ENCODE measurements at places on chromosomes 5 and 9. TPM values are rescaled to one million over a fixed set of nuclear protein-coding genes. Genes with fewer than 3 reads are reported as not detected.

- H3K27me3 ChIP-seq, result peaks cover 1% of the 10 kb centered on the region
- no peak overlapping the region for H3K27ac ChIP-seq
- H3K4me3 ChIP-seq, result no peak overlapping the region
- DNase-seq, result no peak
- no peaks in the 10 kb centered on the region for H3K4me1 ChIP-seq
Measured at GRCh38 chr9:126925876-126926275, 11.3 kb downstream of the RALGPS1 start.

- no peak for DNase-seq
- H3K27me3 ChIP-seq, result no peaks in the 10 kb centered on the region
- no peak overlapping the region for H3K27ac ChIP-seq
- H3K4me3 ChIP-seq, result no peak overlapping the region
Measured at GRCh38 chr9:95103281-95103771, 214.2 kb downstream of the FANCC start.

- H3K27ac ChIP-seq, result no peak overlapping the region
- no peak for DNase-seq
- no peak overlapping the region for H3K4me3 ChIP-seq
- H3K27me3 ChIP-seq, result no peaks in the 10 kb centered on the region
- no peaks in the 10 kb centered on the region for H3K4me1 ChIP-seq
- H3K36me3 ChIP-seq, result no peaks in the 10 kb centered on the region
Measured at GRCh38 chr5:150600616-150601490, 39.6 kb upstream of the SYNPO start.

Gene GLDC
- 0.64 TPM for total RNA-seq
